ENCODE measurements at places on chromosomes 4 and X.

DNA sequence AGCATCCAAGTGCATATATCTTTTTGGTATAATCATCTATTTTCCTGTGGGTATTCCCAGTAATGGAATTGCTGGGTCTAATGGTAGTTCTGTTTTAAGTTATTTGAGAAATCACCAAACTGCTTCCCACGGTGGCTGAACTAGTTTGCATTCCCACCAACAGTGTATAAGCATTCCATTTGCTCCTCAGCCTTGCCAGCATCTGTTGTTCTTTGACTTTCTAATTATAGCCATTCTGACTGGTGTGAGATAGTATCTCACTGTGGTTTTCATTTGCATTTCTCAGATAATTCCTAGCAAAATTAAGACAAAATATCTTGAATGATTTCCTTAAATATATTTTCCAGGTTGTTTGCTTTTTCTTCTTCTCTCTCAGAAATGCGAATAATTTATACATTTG lies 341.1 kb downstream of the GBA3 start:
- no peak for DNase-seq

- no peak for DNase-seq
Observed at GRCh38 chr4:124191329-124191728, 521.2 kb downstream of the ANKRD50 start.

GRCh38 chr4:152079543-152080293 lies 318.9 kb upstream of the GATB start:
- no peak for DNase-seq

GRCh38 chrX:123153846-123154335 lies 30.2 kb upstream of the GRIA3 start:
- no peak for DNase-seq

Measured in hypothalamus (tissue), 51 donors.